Progenitor cell of endocrine pancreas (in vitro differentiated cells): ENCODE measurements at places on chromosomes 11 and 22.

GRCh38 chr22:17705951-17706900 is 67.7 kb downstream of the BCL2L13 start:
- no peaks in the 10 kb centered on the region for H3K27me3 ChIP-seq
- no peak overlapping the region for H3K4me3 ChIP-seq
- H3K36me3 ChIP-seq: peaks cover 13% of the 10 kb centered on the region
- no peak for DNase-seq
- peaks cover 4% of the 10 kb centered on the region for H3K4me1 ChIP-seq
- H3K27ac ChIP-seq: peak overlapping the region; percentile 43

- H3K27ac ChIP-seq: no peak overlapping the region
- H3K4me1 ChIP-seq: peaks cover 16% of the 10 kb centered on the region
- no peaks in the 10 kb centered on the region for H3K36me3 ChIP-seq
- H3K4me3 ChIP-seq: no peak overlapping the region
Observed at GRCh38 chr11:63564056-63564774, 1.0 kb upstream of the PLAAT2 start.

GRCh38 chr11:115682101-115682500 is 177.9 kb upstream of the CADM1 start:
- no peak for DNase-seq
- peaks cover 27% of the 10 kb centered on the region for H3K27me3 ChIP-seq
- H3K27ac ChIP-seq: no peak overlapping the region
- no peak overlapping the region for H3K4me3 ChIP-seq
- no peaks in the 10 kb centered on the region for H3K36me3 ChIP-seq

GRCh38 chr11:363948-364761 is 5.1 kb upstream of the B4GALNT4 start:
- DNase-seq: peak; percentile 57
- H3K4me1 ChIP-seq: peaks cover 2% of the 10 kb centered on the region
- peaks cover 17% of the 10 kb centered on the region for H3K27me3 ChIP-seq
- H3K4me3 ChIP-seq: no peak overlapping the region
- no peak overlapping the region for H3K27ac ChIP-seq
- peaks cover 2% of the 10 kb centered on the region for H3K36me3 ChIP-seq

DNA sequence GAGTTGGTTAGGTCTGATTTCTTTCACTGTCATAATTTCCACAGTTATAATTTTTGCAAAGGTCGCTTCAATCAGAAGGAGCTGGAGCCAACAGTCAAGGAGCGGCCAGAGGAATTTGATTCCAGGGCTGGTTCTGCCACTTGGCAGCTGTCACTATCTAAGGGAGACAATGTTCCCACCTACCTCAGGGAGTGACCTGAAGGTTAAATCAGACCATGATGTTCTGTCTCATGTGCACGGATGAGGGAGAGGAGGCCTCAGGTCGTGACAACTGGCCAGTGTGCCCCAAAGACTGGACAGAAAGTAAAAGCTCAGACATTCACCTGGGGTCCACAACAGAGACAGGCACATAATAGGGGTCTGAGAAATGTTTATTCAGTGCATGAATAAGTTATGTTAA is 7.6 kb downstream of the MRGPRD start:
- H3K4me1 ChIP-seq: peaks cover 5% of the 10 kb centered on the region
- H3K36me3 ChIP-seq: no peaks in the 10 kb centered on the region
- peaks cover 10% of the 10 kb centered on the region for H3K27me3 ChIP-seq
- no peak for DNase-seq
- H3K4me3 ChIP-seq: no peak overlapping the region
